ENCODE measurements at places on chromosomes 1 and 21.

DNA sequence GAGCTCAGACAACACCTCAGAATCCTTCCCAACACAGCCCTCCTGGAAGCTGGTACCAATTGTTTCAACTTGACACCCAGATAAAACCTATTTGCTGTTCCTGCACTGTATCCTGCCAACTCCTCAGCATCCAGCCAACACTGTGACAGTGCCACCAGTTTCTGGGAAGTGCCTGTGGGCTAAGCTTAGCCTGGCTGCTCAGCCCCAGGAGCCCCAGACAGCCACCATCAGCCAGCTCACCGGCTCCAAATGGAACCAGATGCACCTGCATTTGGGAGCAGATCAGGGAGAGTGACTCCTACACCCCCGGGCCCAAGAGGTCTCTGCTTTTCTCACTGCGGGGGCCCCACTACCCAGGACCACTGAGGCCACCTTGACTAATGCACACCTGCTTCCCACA, 24.9 kb downstream of the KCNN3 start:
- no peak for DNase-seq

GRCh38 chr1:231778009-231778719, 151.6 kb downstream of the DISC1 start:
- DNase-seq = no peak

DNA sequence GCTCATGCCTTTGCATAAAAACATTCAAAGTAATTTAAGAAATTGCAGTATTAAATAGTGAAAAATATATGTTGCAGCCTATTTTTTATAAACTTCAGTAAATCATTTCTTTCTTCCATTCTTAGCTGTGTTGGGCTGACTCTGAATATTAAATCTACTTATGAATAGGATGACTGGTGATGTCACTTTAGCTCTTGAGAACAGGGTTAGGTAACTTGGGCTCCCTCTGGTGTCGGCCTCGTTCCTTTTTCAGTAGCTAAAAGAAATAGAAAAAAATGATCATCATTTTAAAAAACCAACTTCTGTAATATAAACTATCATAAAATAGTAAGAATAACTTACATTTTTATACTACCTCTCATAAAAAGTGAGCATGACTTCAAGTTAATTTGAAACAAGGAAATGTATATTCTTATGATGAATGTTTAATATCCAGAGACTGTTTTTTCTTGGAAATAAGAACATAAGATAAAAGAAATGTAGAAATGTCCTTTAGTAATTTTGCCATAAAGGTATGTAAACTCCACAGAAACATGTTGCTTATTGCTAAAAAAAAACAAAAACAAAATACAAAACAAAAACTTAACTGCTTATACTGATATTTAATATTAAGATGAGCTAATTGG, 26.8 kb upstream of the NCAM2 start:
- DNase-seq = no peak

GRCh38 chr1:101170506-101171050, 66.2 kb upstream of the S1PR1 start:
- no peak for DNase-seq

All from cerebellar nuclear complex (tissue), 1 donor.